Posterior vena cava (tissue), 2 donors: ENCODE measurements at places on chromosomes 6 and 20.

GRCh38 chr6:166459272-166459671 is 76.5 kb upstream of the MPC1 start:
- DNase-seq = no peak

GRCh38 chr6:137927777-137928218 is 60.7 kb downstream of the TNFAIP3 start:
- no peak for DNase-seq

DNA sequence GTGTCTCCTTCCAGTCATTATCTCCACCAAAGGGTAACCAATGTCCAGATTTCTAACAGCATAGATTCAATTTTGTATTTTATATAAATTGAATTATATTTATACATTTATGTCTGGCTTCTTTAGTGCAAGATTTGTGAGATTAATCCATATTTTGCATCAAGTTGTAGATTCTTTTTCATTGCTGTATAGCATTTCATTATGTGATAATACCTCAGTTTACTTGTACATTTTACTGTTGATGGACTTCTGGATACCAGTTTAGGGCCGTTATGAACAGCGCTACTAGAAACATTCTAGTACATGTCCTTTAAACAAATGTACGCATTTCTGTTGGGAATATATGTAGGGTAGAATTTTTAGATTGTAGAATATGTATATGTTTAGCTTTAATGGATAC is 6.2 kb downstream of the BLTP3A start:
- DNase-seq = no peak

DNA sequence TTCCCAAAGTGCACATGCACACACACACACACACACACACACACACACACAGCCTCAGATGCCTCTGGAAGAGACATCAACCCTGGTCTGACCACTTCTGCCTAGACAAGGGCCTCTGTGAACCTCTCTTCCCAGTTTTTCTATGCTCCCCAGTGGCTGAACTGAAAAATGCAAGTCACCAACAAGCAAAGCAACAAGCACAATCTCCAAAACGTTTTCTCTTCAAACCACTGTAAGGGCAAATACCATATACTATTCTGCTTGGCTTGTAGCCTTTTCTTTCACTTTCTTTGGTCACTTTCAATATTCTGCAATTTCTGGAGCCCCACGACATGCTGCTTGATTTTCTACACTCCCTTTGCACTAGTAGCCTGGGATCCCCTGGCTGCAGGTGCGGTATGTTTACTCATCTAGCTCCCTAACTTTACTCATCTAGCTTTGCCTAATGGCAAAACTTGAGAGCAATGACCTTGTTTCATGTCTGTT is 121.4 kb upstream of the DST start:
- DNase-seq = no peak

GRCh38 chr20:51811042-51811355 is 8.7 kb upstream of the SALL4 start:
- DNase-seq = no peak

DNA sequence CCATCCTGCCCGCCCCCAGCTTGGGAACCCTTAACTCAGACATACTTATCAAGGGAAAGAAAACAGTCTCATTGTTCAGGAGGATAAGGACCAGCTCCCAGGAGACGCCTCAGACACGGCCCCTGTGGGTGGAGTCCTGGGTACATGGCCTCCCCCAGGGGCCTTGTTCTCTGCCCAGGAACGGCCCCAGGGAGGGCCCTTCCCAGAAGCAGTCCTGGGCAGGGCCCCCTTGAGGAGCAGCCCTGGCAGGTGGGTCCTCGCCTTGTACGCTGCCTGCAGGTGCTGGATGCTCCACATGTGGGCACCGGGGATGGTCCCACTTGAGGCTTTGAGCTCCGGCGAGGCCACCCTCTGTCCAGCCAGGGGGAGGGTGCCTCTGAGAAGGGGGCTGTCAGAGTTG is 4.5 kb upstream of the GATA5 start:
- no peak for DNase-seq

DNA sequence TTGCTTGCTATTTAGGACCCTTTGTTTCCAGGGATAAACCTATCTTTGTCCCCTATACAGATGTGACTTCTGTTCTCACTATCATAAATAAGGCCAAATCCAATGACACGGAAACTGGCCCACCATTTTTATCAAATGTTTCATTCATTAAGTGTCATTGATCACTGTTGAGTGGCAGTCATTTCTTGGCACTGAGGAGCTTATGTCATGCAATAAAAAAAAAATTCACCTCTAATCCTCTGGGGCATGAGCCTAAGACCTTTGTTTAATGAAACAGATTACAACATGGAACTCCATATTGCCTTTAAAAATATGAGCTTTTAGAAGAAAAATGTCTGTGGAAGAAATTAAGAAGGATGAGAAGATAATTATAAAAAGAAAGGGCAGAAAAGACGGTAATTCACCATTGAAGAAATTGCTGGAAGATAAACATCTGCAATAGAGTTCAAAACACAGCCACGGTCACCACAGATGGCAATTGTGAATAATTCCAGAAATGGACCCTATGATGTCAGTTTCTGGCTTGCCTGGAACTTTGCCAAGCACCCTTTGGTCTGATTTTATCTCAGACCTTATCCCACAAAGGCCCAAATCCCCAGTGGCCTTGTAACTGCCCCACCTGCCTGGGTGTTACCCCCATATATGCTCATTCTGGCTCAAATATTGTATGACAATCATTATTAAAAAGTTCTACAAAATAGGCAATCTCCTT is 91.1 kb downstream of the DST start:
- DNase-seq = no peak
